Small intestine (tissue), 16 donors: ENCODE measurements at places on chromosomes 6 and 20.

DNA sequence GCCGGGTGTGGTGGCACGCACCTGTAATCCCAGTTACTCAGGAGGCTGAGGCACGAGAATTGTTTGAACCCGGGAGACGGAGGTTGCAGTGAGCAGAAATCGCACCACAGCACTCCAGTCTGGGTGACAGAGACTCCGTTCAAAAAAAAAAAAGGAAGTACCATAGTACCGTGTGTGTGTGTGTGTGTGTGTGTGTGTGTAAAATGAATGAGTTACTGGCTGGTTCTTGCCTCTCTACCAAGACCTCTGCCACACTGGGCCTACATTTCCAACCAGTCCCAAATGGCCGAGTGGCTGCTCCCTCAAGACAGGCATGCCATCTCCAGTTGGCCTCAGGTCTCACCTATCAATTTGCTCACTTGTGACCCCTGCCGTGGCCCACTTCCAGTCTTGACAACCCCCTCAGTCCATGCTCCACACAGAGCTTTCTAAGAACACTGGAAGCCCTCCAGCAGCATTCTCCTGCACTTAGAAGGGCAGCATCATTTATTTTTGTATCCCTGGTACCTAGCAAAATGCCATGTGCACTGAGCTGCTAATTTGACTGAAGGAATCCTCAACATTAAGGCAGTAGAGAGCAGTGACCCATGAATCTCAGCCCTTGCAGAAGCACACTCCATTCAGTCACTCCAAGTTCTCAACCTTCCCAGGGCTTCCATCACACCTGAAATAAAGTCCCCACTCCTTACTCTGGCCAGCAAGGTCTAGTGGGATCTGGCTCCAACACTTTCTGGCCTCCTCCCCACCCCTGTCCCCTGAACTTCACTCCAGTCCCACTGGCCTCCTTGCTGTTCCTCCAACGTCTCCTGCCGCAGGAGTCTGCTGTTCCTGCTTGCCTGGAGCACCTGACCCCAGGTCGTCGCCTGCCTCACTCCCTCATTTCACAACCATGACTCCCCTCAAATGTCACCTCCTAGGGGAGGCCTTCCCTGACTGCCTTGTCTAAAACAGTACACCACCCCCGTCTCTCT lies 29.9 kb downstream of the COX4I2 start:
- DNase-seq = no peak

- DNase-seq = no peak
Observed at GRCh38 chr6:150288456-150288855, 80.4 kb upstream of the IYD start.

DNA sequence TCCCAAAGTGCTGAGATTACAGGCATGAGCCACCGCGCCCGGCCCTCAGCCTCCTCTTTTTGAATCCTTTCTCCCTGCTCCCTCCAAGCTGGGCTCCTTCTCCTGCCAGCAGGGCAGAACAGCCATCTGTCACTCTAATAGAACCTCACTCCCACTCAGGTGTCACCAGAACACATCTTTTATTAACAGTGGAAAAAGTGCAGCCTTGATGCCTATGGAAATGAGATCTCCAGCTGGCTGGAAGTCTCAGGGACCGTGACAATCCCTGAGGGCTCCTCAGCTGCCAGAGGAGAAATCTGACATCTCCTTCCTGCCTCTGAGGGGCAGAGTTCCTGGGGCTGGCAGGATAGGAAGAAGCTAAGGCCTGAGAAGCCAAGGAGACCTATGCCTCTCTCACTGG lies 28.0 kb downstream of the TMC2 start:
- no peak for DNase-seq

DNA sequence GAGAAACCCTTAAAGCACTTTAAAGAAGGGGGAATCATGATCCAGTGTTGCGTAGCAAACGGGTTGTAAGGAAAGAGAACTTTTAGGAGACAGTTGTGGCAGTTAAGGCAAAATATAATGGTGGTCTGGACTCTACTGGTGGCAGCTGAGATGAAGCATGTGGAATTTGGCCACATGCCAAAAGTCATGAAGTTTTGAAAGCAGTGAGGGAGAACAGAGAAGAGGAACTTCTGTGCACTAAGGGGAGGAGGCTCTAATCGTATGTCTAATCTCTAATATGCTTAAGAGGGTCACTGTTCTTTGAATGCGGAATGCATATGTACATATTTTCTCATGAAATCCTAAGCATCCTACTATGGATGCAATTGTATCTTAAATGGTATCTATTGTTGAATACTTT lies 91.5 kb downstream of the RIMS1 start:
- DNase-seq = no peak

GRCh38 chr6:44022671-44023352 lies 104.4 kb downstream of the MRPL14 start:
- no peak for DNase-seq

DNA sequence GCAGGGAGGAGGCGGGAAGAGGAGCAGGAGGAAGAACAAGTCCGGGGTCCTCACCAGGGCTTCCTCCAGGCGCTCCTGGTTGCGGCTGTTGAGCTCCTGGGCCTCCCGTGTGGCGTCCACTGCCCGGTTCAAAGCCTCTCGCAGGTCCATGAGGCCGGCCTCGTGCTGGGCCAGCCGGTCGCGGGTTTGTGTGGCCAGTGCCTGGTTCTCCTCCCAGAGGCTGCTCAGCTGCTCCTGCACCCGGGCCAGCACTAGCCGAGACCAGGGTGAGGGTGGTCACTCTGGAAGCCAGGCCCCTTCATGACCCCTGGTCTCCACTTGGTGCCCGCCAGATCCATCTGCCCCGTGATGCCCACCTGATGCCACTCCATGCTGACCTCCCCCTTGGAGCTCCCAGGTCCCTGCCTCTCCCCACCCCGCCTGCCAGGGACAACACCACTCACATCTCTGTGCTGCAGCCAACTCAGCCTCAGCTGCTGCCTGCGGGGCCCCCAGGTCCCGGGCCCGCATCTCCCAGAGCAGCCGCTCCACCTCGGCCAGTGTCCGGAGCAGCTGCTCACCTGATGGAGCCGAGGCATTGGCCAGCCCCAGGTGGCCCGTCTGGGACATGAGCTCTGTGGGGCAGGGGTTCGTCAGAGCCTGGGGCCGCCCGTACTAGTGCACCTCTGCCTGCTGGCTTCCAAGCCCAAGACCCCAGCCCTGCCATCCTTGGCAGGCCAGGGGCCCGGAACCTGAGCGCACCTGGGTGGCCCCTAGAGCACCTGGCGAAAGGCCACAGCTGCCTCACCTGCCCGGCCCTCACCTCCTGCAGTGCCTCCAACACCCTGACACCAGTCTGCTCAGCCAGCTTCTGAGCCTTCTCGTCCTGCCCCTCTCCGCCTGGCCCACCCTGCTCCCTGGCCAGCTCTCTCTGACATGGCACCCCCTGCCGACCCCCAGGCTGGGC lies 15.9 kb downstream of the ADRM1 start:
- DNase-seq = no peak

DNA sequence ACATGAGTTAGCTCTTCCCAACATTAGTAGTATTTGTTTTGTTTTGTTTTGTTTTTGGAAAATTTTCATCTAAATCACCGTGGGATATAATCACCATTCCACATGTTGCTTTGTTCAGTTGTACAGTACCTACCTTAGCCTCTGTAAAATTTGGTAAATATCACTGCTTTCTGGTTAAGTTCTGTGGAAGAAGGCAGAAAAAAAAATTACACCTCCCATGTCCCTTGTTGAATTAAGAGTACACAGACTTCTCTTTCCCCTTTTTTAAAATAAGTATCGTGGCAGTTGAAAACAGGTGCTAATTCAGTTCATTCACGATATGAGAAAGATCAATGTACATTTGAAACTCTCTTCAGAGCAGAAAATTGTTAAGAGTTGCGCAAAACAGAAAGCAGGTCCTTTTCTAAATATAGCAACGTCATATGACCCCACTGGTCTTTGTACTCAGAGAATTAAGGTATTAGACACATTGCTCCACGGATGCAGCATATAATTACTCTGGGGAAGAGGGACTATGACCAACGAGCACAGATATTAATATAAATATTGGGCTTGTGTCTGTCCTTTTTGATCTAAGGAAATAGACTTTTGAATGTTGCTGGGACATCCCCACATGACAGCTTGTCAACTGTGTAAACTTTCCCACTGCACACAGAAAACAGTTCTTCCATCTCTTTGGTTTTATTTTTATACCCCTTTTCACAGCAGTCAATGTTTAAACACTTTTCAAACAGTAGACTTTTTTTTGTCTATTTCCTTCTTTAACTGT lies 58.6 kb upstream of the ZNF217 start:
- DNase-seq = peak; percentile 91

GRCh38 chr20:45163083-45163803 lies 11.5 kb upstream of the PI3 start:
- peak; percentile 3 for DNase-seq

- DNase-seq = no peak
Observed at GRCh38 chr6:105785066-105785811, 300.9 kb upstream of the PRDM1 start.

GRCh38 chr6:75813476-75814250 lies 64.6 kb downstream of the MYO6 start:
- no peak for DNase-seq

DNA sequence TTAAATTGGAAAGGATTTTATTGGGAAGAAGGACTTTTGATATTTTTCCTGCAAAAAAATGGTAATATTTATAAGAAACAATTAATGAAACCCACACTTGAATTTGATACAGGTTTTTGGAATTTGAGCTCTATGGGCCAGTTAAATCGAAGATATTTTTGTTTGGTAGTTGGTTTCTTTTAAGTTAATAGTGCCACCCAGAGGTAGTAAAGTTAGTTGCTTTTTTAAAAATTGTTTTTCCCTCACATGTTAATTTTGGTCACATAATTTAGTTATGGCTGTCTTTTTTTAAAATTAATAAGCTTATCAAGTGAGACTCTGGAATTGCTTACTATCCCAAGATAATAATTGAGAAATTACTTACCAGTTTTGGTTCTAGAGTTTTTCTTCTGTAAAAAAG lies 7.1 kb downstream of the PRIM2 start:
- DNase-seq = no peak

DNA sequence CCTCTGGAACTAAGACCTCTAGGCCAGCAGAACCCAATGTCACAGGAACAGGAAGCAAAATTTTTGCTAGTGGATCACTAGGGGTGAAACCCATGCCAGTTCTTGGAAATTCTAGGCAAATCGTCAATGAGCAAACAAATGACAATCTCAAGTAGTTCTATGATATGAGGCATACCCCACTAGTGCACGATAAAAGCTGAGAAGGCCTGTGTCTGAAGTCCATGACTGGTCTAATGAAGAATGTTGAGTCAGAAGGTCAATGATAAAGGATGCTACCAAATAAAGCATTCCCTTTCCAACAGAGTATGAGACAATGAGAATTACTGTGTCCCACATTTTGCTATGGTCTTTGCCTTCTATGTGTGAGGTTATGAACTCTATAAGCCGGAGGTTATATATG lies 149.4 kb upstream of the NOX3 start:
- DNase-seq = no peak

DNA sequence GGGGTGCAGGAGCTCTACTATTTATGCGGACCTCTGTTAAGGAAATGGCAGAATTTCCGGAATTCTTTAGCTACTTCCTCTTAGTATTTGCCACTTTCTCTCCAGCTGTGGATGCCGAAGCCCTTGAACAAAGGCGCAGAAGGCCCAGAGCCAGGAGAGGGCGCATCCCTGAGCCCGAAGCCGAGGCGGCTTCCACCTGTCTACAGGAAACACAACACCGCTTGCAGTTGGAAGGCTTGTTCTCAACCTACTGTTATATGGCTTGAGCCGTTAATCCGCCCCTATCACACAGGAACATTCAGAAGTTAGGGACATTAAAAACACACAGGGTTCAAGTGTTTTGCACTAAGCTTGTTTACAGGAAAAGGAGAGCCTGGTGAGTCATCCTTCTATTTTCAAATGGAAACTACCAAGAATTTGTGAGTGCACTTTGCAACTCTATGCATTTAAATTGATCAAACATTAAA lies 417.1 kb downstream of the BCKDHB start:
- DNase-seq = no peak

DNA sequence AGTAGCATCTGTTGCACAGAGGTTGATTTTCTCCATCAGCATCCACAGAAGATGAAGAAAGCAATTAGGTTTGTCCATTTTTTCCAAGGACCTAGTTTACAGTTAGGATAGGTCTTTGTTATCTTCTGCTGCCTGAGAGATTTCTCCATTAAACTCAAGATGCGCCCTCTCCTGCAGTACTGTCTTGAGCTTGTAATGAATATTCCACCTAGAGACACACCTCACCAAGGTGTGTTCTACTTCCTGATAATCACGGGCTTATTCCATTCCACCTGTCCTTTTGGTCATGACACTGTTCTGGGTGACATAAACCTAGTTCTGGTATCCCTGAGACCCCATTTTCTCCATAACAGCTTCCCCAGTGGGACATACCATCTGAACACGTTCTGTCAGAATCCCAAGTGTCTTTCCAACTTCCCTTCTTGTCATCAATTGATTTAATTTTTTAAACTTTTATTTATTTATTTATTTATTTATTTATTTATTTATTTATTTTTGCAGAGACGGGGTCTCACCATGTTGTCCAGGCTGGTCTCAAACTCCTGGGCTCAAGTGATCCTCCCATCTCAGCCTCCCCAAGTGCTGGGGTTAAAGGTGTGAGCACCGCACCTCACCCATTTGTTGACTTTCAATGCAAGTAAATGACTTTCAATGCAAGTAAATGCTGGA lies 75.6 kb upstream of the HS3ST5 start:
- DNase-seq = no peak

GRCh38 chr6:80553071-80553740 lies 446.7 kb downstream of the BCKDHB start:
- no peak for DNase-seq

DNA sequence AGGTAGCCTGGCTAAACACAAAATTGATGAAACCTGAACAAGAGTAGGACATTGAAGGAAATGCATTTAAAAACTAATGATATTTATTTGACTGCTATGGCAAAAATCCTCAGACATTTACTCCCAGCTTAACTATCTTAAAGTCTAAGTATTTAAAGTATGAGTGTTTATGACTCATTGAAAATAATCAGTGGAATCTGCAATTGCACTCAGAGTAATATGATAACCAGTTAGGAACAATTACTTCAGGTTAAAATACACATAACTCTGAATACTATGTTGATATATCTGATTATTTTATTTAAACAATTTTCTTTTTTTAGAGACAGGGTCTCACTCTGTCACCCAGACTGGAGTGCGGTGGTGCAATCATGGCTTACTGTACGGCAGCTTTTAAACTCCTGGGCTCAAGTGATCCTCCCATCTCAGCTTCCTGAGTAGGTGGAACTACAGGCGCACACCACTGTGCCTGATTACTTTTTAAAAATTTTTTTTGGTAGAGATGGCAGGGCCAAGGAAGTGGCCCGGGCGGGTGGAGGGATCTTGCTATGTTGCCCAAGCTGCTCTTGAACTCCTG lies 43.9 kb downstream of the FILIP1 start:
- DNase-seq = no peak

DNA sequence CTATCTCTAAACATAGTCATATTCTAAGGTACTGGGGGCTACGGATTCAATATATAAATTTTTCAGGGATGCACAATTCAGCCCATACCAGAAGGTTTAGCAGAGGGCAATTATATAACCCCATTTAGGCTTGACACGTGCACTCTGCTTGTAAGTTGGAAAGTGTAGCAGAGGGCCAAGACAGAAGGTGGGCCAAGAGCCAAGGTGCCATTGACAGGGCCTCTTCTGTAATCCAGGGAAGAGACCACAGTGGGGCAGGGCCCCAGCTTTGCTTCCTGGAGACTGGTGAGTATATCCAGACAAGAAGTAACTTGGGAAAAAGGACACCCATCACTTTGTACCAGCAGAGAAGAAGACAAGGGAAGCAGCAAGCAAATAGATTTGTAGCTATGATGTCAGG lies 672.4 kb upstream of the MARCKS start:
- DNase-seq = no peak
